ENCODE measurements at places on chromosomes 16 and 17.

DNA sequence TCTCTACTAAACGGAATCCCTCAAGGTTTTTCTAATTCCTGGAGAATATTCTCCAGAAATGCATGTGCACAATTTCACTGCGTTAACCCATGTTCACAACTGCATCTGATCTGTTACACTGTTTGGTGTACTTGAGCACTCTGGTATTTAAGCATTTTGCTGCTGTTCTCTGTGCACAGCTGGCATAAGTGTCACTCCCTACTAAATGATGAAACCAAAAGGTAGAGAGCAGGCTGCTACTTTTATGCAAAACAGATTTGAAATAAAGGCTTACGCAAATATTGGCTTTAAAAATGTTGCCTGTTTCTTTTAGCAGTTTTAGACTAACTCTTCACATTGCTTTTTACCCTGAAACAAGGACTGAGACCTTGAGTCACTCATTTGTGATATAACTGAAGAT, 41.7 kb downstream of the ESRP2 start:
- DNase-seq: no peak

DNA sequence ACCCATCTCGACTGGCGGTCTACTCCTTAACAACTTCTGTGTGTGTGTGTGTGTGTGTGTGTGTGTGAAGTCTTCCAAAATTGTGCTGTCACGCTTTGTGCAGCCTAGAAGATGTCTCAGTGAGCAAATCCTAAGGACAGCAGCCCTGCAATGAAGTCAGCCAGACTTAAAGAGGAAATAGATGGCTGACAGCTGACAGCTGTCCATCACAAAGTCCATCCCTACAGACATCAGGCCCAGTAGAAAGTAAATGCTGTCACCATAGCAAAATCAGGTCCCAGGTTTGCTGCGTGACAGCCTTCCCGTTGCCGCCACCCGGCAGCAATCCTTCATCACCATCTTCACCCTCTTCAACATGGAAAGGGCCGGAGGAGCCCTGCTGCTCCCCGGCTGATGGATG, 416.0 kb downstream of the SOX9 start:
- DNase-seq: no peak

- DNase-seq: no peak
These were observed at the start of gene NT5C3B for GRCh38 chr17:41835800-41836549. Gene NT5C3B, minus strand, starts transcription at chr17:41836232. Its CDS starts 39 bp downstream, at chr17:41836193.

GRCh38 chr16:4515611-4516233, 22.9 kb downstream of the CDIP1 start:
- DNase-seq: no peak

DNA sequence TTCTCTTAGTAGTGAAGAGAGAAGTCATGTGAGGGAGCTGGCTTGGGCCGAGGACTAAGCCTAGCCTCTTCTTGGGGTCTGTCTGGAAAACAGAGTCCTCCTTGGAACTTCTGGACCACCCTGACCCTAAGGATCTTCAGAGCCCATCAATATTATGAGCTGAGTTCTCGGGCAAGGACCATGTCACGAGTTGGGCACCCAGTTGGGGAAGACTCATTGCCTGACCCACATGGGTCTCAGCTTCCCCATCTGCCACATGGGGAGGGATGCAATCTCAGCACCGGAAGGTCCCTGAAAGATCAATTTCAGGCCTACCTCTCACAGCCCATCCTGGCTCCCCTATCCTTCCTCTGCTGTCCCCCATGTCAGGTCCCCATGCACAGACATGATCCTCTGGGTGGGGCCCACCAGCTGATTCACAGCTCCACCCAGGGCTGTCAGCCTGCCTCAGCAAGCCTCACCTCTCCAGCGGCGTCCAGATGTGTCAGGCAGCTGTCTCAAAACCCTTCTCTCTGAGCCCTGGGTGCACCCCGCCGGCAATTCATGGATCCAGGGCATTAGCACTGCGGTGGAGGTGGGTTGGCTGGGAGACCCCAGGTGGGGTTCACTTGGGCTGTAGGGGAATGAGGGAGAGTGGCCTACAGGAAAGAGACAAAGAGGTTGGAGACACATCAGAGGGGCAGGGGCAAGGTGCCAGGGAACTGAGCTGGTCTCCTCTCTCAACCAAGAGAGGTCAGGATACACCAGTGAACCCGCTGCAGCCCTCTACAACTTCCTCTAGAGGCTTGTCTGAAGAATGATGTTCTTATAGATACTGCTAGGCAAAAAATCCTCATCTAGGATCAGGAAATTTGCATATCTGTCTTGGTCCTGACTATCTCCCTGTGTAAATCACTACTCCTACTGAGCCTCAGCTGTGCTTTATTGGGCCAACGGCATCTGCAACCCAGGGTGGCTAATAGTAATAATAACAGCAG, 1.8 kb downstream of the NLRP1 start:
- no peak for DNase-seq

DNA sequence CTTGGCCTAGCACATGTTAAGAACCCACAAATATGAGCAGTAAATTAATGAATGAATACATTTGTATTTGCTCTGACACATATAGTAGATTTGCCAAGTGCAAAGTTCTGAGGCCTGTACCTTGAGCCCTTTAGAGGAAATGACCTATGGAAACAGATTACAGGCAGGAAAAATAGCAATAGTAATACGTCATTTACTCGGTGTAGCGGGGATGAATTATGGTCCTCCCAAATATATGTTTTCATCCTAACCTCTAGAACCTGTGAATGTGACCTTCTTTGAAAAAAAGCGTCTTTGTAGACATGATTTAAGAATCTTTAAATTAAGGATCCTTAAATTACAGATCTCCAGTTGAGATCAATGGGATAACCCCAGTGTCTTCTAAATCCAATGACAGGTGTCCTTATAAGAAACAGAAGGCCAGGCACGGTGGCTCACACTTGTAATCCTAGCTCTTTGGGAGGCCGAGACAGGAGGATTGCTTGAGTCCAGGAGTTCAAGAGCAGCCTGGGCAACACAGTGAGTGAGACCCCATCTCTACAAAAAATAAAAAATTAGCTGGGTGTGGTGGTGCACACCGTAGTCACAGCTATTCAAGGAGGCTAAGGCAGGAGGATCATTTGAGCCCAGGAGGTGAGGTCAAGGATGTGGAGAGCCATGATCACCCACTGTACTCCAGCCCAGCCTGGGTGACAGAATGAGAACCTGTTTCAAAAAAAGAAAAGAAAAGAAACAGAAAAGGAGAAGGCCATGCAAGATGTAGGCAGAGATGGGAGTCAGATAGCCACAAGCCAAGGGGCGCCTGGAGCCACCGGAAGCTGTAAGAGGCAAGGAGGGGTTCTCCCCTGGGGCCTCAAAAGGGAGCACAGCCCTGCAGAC, 5.1 kb upstream of the ITPRIPL2 start:
- no peak for DNase-seq

DNA sequence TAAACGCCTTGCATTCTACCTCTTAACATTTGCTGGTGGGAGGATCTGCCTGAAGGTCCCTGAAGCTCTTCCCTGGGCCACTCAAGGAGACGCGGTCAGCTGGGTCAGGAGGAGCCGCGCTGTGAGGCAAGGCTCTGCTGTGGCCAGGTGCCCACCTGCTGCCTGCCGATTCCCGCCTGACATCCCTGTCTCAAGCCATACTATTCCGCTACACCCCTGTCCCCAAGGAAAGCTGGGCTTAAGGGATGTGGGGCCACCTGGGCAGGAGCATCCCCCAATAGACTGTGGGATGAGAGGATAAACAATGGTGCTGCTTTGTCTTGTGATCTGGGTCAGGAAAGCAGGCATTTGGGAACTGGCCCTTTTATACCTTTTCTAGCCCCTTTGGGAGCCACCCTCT, 5.1 kb downstream of the TPPP3 start:
- DNase-seq: no peak
